Spleen (tissue), 13 donors: ENCODE measurements at places on chromosomes 16 and 17. TPM values are rescaled to one million over a fixed set of nuclear protein-coding genes. Genes with fewer than 3 reads are reported as not detected.

ZDHHC1 gene
- polyA plus RNA-seq, result 2.3 TPM

DPEP3 gene
- polyA plus RNA-seq, result 0.26 TPM

SDK2 gene
- polyA plus RNA-seq, result 0.96 TPM

SMIM22 gene
- polyA plus RNA-seq, result not detected

SLC13A2 gene
- polyA plus RNA-seq, result not detected

NPIPA2 gene
- 1.8 TPM for polyA plus RNA-seq

RNU2-1 gene
- polyA plus RNA-seq, result not detected

AATF gene
- polyA plus RNA-seq, result 32.0 TPM

HP gene
- polyA plus RNA-seq, result 14.1 TPM

SARM1 gene
- polyA plus RNA-seq, result 4.7 TPM

SPIRE2 gene
- polyA plus RNA-seq, result 1.3 TPM

SLC16A11 gene
- 3.9 TPM for polyA plus RNA-seq

KRT23 gene
- 1.2 TPM for polyA plus RNA-seq

IKZF3 gene
- polyA plus RNA-seq, result 17.5 TPM

RMI2 gene
- polyA plus RNA-seq, result 23.6 TPM

TBC1D3K gene
- not detected for polyA plus RNA-seq

TMEM235 gene
- polyA plus RNA-seq, result not detected

XYLT1 gene
- polyA plus RNA-seq, result 2.4 TPM

PLA2G10 gene
- polyA plus RNA-seq, result 0.12 TPM

ALG1 gene
- 17.0 TPM for polyA plus RNA-seq

MT4 gene
- not detected for polyA plus RNA-seq

EXOC3L1 gene
- polyA plus RNA-seq, result 113 TPM

HEATR9 gene
- polyA plus RNA-seq, result 0.32 TPM

ZNF205 gene
- 6.9 TPM for polyA plus RNA-seq

CHTF8 gene
- polyA plus RNA-seq, result 46.9 TPM

TPSG1 gene
- polyA plus RNA-seq, result not detected

NAGS gene
- 0.82 TPM for polyA plus RNA-seq

BICDL2 gene
- 0.03 TPM for polyA plus RNA-seq

WDR90 gene
- polyA plus RNA-seq, result 22.1 TPM

RDM1 gene
- polyA plus RNA-seq, result 0.52 TPM

ALDH3A1 gene
- 0.52 TPM for polyA plus RNA-seq

NHLRC4 gene
- 2.7 TPM for polyA plus RNA-seq

ARHGDIG gene
- 0.23 TPM for polyA plus RNA-seq

TBC1D3G gene
- polyA plus RNA-seq, result 11.3 TPM

FBXO39 gene
- polyA plus RNA-seq, result 0.26 TPM

SPATA22 gene
- 0.24 TPM for polyA plus RNA-seq

ABCC6 gene
- polyA plus RNA-seq, result 0.14 TPM

CCDC154 gene
- polyA plus RNA-seq, result 18.2 TPM

ABCA9 gene
- polyA plus RNA-seq, result 0.42 TPM
